ENCODE measurements at places on chromosomes 4 and X. TPM values are rescaled to one million over a fixed set of nuclear protein-coding genes. Genes with fewer than 3 reads are reported as not detected.

- no peaks in the 10 kb centered on the region for H3K27me3 ChIP-seq
- H3K4me1 ChIP-seq: peaks cover 7% of the 10 kb centered on the region
- H3K36me3 ChIP-seq: no peaks in the 10 kb centered on the region
These were observed 17.4 kb downstream of the C4orf51 start for GRCh38 chr4:145697332-145697731.

The FAM13A gene
- 10.5 TPM for total RNA-seq

The TMEM175 gene
- total RNA-seq: 25.5 TPM

The BEX1 gene
- total RNA-seq: 6.0 TPM

- no peaks in the 10 kb centered on the region for H3K36me3 ChIP-seq
- H3K4me1 ChIP-seq: peaks cover 31% of the 10 kb centered on the region
- no peaks in the 10 kb centered on the region for H3K27me3 ChIP-seq
- H3K4me3 ChIP-seq: no peak overlapping the region
These were observed 87.0 kb upstream of the TSPAN5 start for GRCh38 chr4:98745366-98745765.

- peaks cover 46% of the 10 kb centered on the region for H3K36me3 ChIP-seq
- no peaks in the 10 kb centered on the region for H3K27me3 ChIP-seq
- no peak overlapping the region for H3K4me3 ChIP-seq
- H3K27ac ChIP-seq: no peak overlapping the region
- peak; percentile 82 for DNase-seq
These were observed 30.0 kb downstream of the WDR1 start for GRCh38 chr4:10086506-10087120.

GRCh38 chrX:24485976-24486680 lies 21.0 kb downstream of the PDK3 start:
- peaks cover 43% of the 10 kb centered on the region for H3K4me1 ChIP-seq

The NKX3-2 gene
- total RNA-seq: 4.9 TPM

Data from chondrocyte (in vitro differentiated cells).